ENCODE measurements at places on chromosomes 6 and 20.

DNA sequence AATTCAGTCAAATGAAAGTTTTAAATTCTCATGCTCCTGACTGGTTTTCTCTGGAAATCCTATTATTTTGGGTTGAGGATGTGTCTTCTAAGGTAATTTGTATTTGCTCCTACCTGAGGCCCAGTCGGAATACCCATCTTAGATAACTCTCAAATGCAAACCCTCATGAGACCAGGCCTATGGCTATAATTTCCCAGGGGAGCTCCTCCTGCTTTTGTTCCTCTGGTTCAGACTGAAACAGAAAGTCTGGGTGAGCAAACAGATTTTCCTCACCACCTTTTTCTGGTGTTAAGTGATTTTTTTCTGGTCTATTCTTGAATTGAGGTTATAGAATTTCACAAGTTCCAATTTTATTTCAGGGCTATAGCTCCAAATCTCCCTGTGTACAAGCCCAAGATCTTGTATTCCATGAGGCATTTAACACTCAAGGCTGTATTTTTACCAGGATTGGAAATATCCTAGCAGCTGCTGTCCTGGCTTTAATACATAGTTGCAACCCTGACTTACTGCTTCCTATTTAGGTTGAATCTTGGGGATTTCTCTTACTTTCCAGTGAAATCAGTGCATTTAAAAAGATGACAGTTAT is 169.1 kb upstream of the PTCHD4 start:
- DNase-seq, result no peak

DNA sequence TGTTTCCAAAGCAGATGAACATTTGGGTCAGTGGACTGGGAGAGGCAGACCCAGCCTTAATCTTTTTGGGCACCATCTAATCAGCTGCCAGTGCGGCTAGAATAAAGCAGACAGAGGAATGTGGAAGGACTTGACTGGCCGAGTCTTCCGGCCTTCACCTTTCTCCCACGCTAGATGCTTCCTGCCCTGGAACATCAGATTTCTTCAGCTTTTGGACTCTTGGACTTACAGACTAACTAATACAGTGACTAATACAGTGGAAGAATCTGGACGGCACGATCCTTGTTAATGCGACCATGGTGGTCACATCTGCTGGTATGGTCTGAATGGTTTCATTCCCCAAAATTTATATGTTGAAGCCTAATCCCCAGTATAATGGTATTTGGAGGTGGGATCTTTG is 122.6 kb upstream of the NXT1 start:
- no peak for DNase-seq

- no peak for DNase-seq
These were observed 174.7 kb downstream of the ZFAND3 start for GRCh38 chr6:37994223-37994622.

GRCh38 chr6:161101517-161101916 is 109.9 kb downstream of the MAP3K4 start:
- DNase-seq, result no peak

- no peak for DNase-seq
These were observed 1.4 kb downstream of the SENP6 start for GRCh38 chr6:75603106-75603420.

GRCh38 chr6:43096451-43097097 is 20.5 kb downstream of the PTK7 start:
- DNase-seq, result no peak

GRCh38 chr6:137866200-137866913 is 702 bp upstream of the TNFAIP3 start:
- no peak for DNase-seq

DNA sequence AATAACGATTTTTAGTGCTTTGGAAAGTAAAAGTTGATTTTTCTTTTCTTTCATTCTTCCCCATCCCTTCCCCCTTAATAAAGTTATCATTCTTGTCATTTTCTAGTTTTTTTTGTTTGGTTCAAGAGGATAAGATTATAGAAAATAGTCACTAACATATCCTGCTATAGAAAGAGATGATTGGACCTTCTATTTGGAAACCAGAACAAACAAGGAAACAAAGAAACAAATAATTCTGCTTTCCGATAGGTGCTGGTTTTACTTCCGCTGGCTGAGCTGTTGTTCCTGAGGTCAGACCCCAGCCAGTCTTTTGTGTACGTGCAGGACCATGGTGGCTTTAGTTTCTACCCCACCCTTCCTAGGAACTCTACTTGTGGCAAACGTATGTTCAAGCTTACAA is at the start of gene CDH26:
Gene CDH26, plus strand, starts transcription at position 301 of the 400 bp plus-strand sequence. CDS start 304 bp downstream, outside the sequence.
- DNase-seq, result no peak

DNA sequence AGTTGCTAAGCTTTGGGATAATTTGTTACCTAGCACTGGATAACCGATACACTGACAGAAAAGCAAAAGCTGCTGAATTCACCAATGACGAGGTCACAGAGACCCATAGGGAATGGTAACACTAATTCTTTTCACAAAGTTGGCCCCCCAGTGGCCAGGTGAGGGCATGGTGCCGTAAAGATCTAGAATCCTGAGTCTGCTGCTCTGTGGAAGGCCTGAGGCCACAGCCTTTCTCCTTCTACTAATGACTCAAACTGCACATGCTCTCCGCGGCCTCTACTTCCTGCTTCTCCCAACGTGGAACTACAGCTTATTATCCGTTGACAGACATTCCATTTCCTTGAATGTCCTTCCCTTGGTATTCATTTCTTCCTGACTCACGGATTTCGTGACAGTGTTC is 127.1 kb downstream of the OPRM1 start:
- DNase-seq, result no peak

DNA sequence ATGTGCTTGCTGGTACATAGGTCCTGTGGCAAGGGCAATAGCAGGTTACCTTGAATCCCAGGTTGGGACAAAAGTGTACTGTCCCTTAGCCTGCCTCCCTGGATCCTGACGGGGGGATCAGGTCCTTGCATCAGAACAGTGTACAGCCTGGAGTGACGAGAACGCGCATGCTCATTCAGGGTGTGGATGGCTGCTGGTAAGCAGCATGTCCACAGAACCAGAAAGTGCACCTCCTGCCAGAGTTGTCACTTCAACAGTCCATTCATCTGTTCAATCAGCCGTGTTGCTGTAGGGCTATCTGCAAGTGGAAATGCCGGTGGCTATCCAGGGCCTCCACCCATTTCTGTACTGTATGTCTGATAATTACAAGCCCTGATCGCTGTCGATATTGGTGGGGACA is 236.3 kb upstream of the SOX4 start:
- no peak for DNase-seq

- no peak for DNase-seq
These were observed 27.1 kb downstream of the PRND start for GRCh38 chr20:4748847-4749246.

- no peak for DNase-seq
These were observed 113.4 kb downstream of the B3GAT2 start for GRCh38 chr6:70843328-70843918.

GRCh38 chr6:166389119-166389518 is 6.4 kb upstream of the MPC1 start:
- no peak for DNase-seq

- no peak for DNase-seq
These were observed 57.6 kb upstream of the CCDC28A start for GRCh38 chr6:138716013-138716412.

GRCh38 chr6:154942770-154943169 is 52.3 kb upstream of the TIAM2 start:
- no peak for DNase-seq

DNA sequence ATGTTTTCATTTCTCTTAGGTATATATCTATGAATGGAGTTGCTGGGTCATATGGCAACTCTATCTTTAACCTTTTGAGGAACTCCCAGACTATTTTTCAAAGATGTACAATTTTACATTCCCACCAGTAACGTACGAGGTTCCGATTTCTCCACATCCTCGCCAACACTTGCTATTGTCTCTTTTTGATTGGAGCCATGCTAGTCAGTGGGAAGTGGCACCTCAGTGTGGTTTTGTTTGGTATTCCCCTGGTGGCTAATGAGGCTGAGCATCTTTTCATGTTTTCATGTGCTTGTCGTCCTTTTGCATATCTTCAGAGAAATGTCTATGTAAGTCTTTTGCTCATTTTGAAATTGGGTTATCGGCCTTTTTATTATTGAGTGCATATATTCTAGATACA is 178.6 kb upstream of the EXOC2 start:
- no peak for DNase-seq

DNA sequence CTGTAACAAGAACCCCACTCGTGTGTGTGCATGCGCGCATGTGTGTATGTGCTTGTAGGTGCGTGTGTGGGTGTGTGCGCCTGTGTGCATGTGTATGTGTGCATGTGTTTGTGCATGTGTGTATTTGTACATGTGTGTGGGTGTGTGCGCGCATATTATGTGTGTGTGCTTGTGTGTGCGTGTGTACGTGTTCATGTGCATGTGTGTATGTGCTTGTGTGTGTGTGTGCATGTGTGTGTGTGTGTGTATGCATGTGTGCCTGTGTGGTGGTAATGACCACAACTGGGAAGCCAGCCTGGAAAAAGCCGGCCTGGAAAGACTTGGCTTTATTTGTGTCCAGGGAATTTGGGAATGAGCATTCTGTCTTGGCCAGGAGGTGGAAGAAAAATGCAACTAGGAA is 157.5 kb downstream of the PAX1 start:
- no peak for DNase-seq

- no peak for DNase-seq
These were observed 513.7 kb upstream of the SULF2 start for GRCh38 chr20:48298851-48299484.

DNA sequence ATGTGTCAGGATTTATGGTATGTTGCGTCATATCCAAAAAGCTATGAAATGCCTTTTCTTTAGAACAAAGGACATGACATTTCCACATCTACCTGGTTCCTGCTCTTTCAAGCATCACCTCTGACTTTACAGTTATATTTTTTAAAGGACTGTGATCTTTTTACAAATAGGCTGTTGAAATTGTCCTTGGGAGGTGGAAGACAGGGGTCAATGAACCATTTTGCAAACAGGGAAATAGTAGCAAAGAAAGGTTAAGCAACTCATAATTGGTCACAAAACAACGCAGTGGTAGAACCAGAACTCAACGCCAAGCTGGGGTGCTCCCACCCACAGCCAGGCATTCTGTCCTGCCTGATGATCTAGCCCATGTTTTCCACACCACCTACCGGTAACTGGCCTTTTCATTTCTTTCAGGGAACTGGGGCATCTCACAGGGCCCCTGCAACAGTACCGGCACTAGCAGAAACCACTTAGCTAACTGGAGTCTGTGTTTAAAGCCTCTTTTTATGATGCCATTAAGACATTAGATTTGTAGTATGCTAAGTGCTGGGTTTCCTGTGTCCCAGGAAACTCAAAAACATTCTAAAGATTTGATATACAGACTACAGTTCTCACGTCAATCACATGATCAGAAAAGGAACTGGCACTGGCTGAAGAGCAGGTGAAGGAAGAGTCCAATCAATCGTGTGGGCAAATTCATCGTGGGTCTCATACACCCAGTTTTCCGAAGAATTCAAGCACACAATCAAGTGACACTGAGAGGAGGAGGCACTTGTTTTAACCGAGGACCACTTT is 13.9 kb downstream of the ZNF217 start:
- no peak for DNase-seq

DNA sequence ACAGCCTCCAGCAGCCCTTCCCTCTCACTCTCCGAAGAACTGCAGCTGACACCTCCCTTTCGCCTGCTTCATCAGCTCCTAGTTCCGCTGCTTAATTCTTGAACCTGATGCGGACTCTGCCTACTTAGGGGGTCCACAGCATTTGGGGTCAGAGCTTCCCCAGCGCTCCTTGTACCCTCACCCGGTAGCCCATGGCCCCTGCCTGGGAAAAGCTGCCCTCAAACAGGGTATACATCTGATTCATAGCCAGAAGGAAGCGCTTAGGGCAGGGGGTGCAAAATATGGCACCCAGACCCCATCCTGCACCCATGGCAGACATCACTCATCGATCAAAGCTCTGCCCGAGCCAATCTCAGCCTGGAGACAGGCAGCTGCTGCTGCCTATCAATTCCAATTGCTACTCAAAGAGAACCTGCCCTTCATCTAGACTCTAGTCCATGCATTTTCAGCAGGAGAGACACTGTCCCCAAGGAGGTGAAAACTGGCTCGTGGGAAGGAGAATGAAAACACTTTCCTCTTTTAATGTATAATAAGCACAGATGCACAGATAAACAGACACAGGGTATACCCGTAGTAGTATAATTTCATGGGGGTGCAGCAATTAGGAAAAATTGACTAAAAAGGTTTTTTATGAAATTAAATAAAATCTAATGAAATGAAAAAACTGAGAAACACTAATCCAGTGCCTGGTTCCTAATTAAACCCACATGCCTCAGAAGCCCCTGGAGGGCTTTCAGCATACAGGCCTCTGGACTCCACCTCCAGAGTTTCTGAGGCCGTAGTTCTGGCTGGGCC is 194.8 kb downstream of the PREX1 start:
- no peak for DNase-seq

GRCh38 chr6:45477790-45478189 is 100.1 kb upstream of the SUPT3H start:
- no peak for DNase-seq

DNA sequence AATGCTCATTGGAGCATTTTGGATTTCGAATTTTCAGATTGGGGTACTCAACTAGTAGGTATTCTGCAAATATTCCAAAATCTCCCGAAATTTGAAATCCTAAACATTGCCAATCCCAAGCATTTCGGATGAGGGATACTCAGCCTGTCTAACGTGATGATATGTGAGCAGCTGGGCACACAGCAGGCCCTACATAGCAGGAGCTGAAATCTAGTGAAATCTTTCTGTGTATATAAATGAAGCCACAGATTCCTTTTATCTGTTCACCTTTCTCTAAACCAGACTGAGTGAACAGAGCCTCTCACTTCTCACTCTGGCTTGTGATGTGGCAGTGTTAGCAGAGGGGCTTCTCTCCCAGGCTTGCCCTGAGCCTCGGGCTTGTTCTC is 17.8 kb downstream of the STX16 start:
- no peak for DNase-seq

Data from central memory CD8-positive, alpha-beta T cell (primary cell).